ENCODE measurements at places on chromosomes 1 and 21. TPM values are rescaled to one million over a fixed set of nuclear protein-coding genes. Genes with fewer than 3 reads are reported as not detected.

- no peak for DNase-seq
These were observed 41.0 kb upstream of the BACH1 start for GRCh38 chr21:29257701-29258100.

GRCh38 chr1:184890539-184890973 is 83.8 kb downstream of the NIBAN1 start:
- DNase-seq: no peak

DNA sequence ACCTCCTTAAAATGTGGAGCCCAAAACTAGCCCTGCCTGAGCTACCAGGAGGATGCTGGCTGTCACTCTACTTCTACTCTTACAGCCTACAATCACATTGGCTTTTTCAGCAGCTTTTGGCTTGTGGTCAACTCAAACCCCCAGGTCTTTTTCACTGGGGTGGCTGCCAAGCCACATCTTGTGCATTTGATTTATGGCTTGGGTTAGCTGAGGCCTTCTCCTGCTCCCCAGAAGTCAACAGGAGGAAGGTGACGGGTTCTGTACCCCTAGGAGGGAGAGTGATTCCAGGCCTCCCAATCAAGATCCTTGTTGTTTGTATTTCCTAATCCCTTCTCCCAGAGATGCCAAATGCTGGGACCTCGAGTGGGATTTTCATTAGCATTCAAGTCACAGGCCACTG is 124.3 kb downstream of the LACTBL1 start:
- DNase-seq: no peak

- DNase-seq: no peak
These were observed 251.3 kb downstream of the PCP4 start for GRCh38 chr21:40118527-40118926.

GRCh38 chr1:66809736-66810326 is 8.8 kb upstream of the INSL5 start:
- no peak for DNase-seq

- no peak for DNase-seq
These were observed 26.6 kb upstream of the CASQ2 start for GRCh38 chr1:115794976-115795639.

GRCh38 chr1:201461645-201462441 is 7.1 kb downstream of the PHLDA3 start:
- no peak for DNase-seq

GRCh38 chr1:57337623-57338022 is 86.2 kb downstream of the DAB1 start:
- DNase-seq: no peak

DNA sequence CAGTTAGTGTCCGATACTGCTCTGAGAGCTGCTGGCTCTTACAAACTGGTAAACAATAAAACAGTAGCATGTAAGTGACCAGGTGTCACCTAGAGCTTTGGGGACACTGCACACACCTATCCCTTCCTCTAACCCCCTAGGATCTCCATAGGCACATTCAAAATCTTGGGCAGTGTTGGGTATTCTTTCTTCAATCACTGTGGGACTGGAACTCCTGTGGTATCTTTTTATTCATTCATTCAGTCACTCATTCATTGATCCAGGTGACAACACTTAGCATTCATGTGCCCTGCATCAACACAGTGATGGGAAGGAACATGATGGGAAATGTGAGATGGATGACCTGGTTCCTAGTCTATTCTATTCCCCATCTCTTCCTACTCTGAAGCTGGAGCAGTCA is 73.9 kb downstream of the HHAT start:
- DNase-seq: peak; percentile 60

C1orf141 gene
- total RNA-seq: not detected

GBP4 gene
- total RNA-seq: 9.6 TPM

MPZ gene
- total RNA-seq: 16.9 TPM

TEDDM1 gene
- total RNA-seq: not detected

CEP350 gene
- total RNA-seq: 80.6 TPM

CRNN gene
- 0.23 TPM for total RNA-seq
